ENCODE measurements at places on chromosomes 13 and 19.
A peak's percentile ranks its signal among the peaks of the same experiment; 100 is the strongest.

- no peak for DNase-seq
Observed at GRCh38 chr13:42474954-42475353, 99.0 kb upstream of the TNFSF11 start.

- peak; percentile 20 for DNase-seq
Observed at GRCh38 chr19:15631817-15632216, 8.9 kb upstream of the CYP4F3 start.

GRCh38 chr13:22286338-22286737 is 615.5 kb downstream of the FGF9 start:
- no peak for DNase-seq

DNA sequence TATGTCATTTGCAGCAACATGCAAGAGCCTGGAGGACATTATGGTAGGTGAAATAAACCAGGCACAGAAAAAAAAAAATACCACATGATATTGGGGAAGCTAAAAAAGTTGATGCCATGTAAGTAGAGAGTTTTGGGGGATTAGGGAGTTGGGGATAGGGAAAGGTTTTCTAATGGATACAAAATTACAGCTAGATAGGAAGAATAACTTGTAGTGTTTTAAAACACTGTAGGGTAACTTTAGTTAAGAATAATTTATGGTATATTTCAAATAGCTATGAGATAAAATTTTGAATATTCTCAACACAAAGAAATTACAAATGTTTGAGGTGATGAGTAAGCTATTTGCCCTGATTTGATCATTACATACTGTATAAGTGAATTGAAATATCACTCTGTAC is 1456.7 kb upstream of the MIR17HG start:
- no peak for DNase-seq

GRCh38 chr19:18487576-18488402 is 34.1 kb downstream of the ELL start:
- DNase-seq = no peak

DNA sequence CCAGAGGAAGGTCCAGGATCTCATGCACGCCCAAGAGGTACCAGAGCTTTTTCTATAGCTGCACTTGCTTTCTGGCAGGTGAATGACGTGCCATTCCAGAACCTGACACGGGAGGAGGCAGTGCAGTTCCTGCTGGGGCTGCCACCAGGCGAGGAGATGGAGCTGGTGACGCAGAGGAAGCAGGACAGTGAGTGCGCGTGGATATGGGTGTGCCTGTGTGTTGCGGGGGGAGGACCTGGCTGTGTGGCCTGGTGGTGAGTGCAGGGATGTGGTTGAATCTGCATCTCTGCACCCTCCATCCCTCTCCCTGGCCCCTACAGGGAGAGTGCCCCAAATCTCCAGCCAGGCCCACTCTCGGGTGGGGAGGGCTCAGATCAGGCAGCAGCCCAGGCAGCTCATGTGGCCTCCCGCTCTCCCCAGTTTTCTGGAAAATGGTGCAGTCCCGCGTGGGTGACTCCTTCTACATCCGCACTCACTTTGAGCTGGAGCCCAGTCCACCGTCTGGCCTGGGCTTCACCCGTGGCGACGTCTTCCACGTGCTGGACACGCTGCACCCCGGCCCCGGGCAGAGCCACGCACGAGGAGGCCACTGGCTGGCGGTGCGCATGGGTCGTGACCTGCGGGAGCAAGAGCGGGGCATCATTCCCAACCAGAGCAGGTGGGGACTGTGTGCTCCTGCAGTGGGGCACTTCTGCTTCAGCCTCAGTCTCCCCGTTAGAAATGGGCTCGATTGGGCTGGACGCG is 22.8 kb downstream of the APBA3 start:
- no peak for DNase-seq

- DNase-seq = peak; percentile 49
Observed at GRCh38 chr19:47699360-47699917, 13.8 kb upstream of the EHD2 start.

DNA sequence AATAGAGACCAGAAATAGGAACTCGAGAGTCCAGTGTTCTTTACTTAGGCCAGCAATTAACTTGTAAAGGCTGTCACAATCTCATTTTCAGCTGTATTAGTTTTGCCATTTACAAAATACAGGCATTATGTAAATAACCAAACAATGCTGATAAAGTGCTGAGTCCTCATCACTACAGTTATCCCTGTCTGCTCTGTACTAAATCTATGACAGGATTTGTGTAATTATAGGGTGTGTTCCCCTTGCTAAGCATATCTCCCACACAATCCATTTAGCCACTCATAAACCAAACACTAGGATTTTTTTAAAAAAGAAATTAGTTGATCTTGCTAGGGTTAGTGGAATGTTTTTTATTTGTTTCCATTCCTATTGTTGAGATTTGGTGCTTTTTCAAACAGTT is 23.2 kb downstream of the PDX1 start:
- no peak for DNase-seq

DNA sequence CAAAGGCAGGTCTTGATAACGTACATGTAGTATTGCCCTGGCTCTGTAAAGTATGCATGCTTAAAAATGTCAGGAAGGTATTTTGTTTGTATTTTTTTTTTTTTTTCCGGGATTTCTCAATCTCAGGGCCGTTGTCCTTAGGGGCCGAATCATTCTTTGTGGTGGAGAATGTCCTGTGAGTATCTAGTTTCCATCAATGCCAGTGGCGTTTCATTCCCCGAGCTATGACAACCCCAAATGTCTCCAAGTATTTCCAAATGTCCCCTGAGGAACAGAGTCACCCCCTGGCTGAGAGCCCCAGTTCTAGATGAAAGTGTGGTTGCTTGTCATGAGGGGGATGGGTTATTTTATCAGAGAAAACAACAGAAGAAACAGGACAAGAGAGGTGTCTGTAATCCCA is 68.7 kb downstream of the ACSBG2 start:
- DNase-seq = no peak

GRCh38 chr13:87078947-87079795 is 592.0 kb upstream of the SLITRK5 start:
- DNase-seq = no peak

DNA sequence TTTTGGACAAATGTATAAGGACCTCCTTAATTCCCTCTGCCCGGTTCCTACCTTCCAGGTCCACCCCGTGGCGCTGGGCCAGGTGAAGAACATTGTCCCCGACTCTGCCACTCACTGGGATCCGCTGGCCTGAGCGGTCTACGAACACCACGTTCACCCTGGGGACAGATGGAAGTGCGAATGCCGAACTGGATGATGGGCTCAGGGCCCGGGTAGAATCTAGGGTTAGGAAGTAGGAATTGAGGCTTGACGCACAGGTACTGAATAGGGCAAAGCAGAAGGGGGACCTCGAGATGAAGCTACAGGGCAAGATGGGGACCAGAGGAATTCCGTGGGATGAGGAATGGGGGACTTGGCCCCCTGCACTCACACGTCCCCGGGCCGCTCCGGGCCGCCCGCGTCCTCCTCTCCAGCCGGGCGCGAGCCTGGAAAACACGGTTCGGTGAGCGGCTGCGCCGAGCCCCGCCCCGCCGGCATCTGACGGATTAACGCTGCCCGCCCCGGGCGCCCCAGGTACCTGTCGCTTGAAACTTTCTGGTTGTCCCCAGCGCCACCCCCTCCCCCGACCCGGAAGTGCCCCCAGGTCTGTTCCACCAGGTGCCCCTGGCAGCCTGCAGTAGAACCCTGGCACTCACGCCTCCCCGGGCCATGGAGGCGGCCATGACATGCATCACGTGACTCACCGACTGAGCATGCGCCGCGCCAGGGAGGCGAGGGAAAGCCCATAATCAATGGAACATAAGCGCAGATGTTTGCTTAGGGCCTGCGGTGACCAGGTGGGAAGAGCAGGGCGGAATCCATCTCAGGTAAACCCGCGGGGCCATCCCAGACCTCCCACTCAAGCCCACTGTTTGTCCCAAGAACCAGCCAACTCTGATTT is at the start of gene FDX2:
TSS of gene FDX2 (minus strand) at position 681 of the 880 bp plus-strand sequence. CDS start at position 662, 19 bp downstream.
- peak; percentile 89 for DNase-seq

- no peak for DNase-seq
Observed at GRCh38 chr13:44895264-44895952, 93.9 kb downstream of the NUFIP1 start.

DNA sequence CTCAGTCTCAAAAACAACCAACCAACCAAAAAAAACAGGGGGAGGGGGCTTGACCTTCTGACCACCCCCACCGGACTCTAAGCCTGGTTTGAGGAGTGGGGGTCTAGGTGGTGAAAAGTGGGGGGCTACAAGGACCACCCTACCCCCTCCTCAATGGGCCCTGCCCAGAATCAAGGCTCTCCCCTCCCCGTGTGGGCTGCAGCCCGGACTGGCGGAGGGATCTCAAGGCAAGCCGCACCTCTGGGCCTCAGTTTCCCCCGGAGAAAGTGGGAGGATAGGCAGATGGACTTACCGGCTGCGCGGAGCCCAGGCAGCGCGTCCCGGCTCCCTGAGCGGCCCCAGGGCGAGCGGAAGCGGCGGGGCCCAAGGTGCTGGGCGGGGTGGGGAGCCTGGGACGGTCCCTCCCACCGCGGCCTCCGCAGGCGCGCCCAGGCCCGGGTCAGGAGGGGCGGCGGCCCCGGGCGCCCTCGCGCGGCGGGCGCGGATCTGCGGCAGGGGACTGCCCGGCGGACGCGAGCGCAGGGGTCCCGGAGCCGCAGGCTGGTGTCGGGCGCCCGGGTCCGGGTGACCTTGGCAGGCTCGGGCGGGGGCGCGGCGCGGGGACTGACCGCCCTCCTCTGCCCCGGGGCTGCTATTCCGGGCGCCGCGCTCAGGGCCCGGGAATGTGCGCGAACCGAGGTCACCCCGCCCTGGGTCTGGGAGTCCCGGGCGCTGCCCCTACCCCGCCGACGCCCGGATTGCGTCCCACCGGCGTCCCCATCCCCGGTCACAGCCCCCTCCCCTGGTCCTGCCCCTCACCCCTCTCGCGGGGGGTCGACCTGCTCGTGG is at the start of gene ADAMTSL5:
TSS of gene ADAMTSL5 (minus strand) at position 349 of the 828 bp plus-strand sequence. CDS start 2,076 bp downstream, outside the sequence.
- DNase-seq = peak; percentile 43

- no peak for DNase-seq
Observed at GRCh38 chr13:95020298-95020987, 280.8 kb downstream of the ABCC4 start.

DNA sequence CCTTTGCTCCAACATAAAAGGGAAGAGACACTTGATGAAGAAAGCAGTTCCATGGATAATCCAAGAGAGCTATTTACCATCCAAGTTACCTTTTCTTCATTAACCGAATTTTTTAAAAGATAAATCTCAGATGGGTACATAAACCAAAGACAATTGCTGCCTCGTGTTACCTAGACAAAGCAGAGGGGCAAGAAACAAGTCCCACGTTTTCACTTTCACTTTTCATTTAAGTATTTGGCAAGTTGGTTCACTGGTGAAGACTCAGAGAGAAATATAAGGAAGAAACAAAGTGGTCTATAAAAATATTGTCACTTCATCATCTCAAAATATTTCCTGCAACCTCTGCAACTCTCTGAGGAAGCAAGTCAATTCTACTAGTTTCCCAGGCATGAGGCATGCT is 446.1 kb downstream of the FGF14 start:
- DNase-seq = no peak

DNA sequence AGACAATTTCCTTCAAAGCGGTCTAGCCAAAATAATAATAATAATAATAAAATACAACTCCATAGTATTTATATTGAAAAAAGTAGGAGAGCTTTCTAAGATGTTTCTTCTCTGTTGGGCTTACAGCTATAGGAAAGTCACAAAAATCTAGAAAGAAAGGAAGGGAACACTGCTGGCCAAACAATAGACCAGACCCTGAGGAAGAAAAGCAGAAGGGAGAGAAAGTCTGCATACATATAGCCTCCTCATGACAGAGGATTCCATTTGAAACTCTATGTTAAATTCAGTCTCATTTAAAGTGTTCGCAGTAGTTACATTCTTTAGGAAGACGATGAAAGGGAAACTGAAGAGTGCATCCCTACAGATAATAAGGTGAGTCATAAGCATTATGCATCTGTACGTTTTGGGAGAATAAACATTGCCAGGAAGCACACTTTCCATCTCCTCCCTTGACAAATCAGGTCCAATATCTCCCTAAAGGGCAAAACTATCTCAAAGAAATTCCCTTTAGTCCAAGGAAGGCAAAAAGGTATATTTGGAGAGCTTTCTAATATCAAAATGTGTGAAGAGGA is 86.5 kb downstream of the PCDH9 start:
- no peak for DNase-seq

DNA sequence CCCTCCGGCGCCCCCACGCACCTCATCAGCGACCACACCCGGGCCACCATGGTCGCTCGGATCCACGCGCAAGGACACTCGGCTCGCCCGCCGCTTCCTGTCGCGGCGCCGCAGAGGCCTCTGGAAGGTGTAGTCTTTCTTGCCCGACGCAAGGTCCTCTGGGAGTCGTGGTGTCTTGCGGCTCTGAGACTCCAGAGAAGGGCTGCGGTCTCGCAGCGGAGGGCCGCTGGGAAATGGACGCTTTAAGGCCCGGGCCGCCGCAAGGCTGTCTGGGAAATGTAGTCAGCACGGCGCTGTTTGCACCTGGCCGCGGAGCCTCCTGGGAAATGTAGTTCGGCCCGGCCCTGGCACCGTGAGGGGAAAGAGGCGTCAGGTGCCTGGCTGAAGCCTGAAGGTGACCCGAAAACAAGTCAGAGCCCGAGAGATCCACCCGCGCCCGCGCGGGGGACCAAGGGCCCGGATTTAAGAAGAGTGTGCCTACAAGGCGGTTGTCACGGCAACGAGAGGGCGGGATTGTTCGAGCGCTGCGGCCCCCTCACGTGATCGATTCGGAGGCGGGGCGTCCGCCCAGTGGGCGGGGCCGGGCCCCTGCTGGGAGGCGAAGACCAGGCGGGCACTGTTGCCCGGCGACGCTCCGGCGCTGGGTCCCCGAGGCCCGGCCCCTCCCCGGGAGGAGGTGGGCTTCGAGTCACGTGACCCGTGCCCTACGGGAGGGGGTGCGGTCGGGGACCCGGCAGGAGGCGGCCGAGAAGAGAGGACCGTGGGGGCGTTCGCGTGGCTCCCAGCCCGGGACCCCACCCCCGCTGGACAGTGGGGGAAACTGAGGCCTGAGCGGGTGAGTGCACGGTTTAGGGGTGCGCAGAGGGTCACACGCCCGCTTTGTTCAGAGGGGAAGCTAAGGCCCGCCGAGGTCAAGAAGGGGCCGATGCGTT is at the start of the genes HSD11B1L and MICOS13:
TSS of gene HSD11B1L (plus strand) at position 591 of the 932 bp plus-strand sequence. CDS start 3,806 bp downstream, outside the sequence.
TSS of gene MICOS13 (minus strand) at position 80 of the 932 bp plus-strand sequence. CDS start at position 50, 30 bp downstream.
- DNase-seq = peak; percentile 99

- no peak for DNase-seq
Observed at GRCh38 chr19:18057557-18057956, 29.2 kb downstream of the IL12RB1 start.

- DNase-seq = no peak
Observed at GRCh38 chr19:35125749-35126623, 8.9 kb downstream of the LGI4 start.

DNA sequence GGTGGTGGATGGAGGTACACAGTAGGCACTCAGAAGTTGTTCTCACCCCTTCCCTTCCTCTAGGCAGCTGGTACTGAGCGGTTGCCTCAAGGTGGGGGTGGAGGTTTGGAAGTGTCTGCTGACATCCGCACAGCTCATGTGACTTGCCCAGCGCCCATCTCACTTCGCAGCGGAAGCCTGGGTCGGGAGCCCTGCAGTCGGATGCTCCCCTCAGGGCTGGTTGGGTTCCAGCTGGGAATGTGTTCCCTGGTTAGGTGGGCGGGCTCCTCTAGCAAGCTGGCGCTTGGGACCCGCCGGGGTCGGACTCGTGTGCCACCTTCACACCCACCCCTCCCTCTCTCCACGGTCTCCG is 10.2 kb downstream of the PPP1R37 start:
- peak; percentile 44 for DNase-seq
